ENCODE measurements at places on chromosomes 1 and 21.

DNA sequence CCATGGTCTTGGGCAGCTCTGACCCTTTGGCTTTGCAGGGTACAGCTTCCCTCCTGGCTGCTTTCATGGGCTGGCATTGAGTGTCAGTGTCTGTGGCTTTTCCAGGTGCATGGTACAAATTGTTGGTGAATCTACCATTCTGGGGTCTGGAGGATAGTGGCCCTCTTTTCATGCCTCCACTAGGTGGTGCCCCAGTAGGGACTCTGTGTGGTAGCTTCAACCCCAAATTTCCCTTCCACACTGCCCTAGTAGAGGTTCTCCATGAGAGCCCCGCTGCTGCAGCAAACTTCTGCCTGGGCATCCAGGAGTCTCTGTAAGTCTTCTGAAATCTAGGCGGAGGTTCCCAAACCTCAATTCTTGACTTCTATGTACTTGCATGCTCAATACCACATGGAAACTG, 494.5 kb upstream of the LRRC7 start:
- no peak for DNase-seq

DNA sequence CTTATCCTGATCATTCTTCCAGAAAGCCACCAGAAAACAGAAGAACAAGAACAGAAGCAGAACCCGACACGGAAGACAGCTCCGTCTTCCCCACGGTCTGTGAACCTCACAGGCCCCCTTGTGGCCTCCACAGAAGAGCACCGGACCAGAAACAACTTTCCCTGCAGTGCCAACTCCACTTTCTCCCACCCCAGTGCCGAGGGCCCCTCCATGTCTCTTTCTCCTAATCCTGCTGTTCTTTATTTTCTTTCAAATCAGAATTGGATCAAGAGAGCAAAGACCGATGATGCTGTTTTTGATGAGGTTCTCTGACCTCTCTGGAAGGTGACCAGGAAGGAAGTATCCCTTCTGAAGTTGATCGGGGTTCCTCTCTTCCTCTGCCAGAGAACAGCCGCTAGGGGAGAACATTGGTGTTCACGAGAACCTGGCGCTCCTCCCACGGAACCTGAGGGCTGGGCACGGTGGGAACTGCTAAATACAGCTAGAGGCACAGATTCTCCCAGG, 58.9 kb upstream of the CTTNBP2NL start:
- DNase-seq, result no peak

DNA sequence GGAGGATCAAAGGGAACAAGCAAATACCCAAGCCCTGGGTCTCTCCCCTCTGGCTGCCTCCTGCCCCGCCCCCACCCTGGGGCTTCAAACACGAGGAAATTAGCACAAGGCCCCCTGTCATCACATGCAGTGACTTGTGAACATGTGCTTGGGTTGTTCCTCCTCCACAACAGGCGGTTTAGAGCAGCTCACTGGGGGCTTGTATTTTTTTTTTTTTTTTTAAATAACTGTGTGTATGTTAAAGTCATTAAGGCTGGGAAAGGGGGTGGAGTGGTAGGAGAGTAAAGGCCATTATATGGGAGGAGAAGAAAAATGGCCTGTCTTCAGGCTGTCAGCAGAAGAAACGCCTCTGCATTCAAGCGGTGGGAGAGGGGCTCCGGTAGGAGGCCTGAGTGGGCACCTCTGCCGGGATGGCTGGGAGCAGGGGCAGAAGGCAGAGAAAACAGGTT, 64.2 kb downstream of the PLXNA2 start:
- no peak for DNase-seq

- no peak for DNase-seq
These were observed 171.9 kb downstream of the SMYD3 start for GRCh38 chr1:246335151-246335550.

GRCh38 chr21:45496968-45497845, 45.0 kb downstream of the SLC19A1 start:
- DNase-seq, result peak; percentile 58

- DNase-seq, result peak; percentile 76
These were observed at the start of gene FCRL3 for GRCh38 chr1:157700732-157701131. Gene FCRL3 (minus strand): TSS chr1:157700769. CDS start chr1:157700489, 280 bp downstream.

- DNase-seq, result peak; percentile 63
These were observed 48.2 kb downstream of the RASSF5 start for GRCh38 chr1:206555473-206555935.

DNA sequence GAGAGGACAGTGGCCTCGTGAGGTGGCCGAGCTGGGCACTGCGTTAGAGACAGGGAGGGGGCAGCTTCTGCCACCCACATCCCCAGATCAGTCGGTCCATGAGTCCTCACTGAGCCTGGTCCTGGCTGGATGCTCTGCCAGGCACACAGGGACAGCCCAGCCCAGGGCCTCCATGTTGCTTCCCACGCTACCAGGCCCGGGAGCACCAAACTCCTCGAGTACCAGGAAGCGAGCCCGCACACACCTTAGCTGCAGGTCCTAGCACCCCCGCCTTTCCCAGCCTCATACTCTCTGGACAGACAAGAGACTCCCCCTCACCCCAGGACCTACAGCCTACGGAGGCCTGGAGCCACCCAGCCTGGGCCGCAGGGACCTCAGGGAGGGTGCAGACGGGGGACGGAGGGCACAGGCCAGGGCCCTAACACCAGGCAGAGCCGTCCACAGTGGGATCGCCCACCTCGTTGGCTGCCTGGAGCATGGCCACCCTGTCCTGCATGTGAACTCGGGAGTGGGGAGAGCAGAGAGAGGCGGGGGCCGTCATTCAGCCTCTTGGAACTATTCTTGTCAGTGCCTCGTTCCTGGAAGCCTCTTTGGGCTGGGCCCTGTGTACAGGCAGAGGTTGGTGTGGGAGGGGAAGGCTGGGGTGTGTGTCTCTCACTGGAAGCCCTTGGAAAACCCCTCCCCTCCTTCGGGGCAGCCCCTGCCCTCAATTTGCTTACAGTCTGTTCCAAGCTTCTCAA, 90.9 kb upstream of the RUNX3 start:
- DNase-seq, result no peak

GRCh38 chr21:33208534-33208933, 21.2 kb upstream of the IFNAR2 start:
- no peak for DNase-seq

DNA sequence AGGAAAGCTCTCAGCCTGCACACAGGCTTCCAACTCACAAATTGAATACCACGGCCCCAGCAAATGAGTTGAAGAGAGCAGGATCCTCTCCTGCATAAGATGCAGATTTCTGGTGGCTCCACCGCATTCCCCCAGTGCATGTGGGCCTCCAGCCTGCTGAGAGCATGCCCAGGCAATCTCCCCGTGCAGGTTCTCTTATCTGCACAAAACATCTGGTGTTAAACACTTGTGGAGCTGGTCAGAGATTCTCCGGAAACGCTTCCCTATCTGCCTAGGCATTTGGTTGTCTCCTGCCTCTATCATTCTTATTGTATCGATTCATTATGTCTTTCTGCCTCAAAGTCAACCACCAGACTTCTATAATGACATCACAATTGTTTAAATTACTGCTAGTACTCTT, 1349.0 kb upstream of the B3GALT2 start:
- DNase-seq, result no peak

DNA sequence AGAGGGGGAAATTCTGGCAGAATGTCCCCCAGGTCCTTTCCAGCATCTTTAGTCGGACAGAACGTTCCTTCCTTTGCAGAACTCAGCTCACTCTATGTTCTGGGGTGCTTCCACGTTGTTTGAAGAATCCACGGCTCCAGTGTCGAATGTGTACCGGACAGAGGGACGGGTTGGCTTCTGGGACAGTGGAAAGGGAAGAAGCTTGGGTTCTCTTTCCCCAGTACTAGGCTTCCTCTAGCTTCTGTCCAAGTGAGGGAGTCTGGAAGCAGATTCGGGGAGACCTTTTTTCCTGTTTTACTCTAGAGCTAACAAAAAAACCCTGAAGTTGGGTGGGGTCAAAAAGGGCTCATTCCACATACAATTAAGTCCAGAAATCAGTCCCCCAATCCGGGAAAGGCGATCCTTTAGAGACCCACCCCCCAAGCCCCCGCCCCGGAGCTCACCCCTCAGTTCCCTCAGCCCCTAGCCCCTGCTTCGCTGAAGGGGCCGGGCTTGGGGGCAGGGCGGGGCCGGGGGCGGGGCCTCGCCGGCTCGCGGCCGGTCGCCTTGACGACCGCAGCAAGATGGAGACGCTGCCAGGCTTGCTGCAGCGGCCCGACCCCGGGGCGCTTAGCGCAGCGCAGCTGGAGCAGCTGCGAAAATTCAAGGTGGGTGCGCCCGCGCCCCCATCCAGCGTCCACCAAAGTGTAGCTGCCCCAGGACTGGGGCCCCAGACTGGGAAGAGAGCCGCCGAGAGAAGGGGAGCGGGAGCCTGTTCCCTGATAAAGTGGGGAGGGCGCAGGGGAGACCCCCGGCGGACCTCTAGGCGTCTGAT, at the start of gene RIIAD1:
RIIAD1 (plus strand) TSS at position 549 of the 814 bp plus-strand sequence; CDS start at position 564, 15 bp downstream.
- DNase-seq, result peak; percentile 56

DNA sequence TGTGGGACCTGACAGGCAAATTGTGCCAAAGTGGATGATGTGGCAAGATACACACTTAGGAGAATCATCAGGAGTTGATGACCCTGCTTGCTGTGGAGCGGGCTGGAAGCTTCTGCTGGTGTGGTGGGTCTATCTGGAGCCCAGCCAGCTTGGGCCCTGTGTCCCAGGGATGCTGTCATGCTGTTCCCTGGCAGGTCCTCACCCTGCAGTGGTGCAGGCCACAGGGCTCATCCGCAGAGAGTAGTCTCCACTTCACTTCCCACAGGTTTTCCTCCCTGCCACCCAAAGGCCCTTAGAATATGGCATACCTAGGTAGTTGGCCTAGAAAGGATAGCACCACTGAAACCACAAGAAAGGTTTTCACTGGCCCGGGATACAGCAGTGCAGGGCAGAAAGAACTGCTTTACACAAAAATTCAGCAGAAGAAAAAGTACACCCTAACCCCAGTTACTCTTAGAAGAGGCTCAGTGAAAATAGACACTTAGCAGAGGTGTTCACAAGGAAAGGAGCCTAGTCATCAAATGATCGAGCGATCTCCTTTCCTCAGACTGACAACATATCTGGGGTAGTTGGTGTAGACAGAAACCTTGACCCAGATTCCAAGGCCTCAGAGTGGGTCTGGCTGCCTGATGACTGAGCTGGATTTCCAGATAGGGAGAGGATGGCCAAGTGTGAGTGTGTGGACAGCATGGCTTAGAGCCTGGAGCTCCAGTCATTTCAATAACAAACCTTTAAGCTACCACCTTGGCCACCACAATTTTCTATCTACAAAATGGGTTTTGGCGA, 1.3 kb upstream of the C1orf226 start:
- no peak for DNase-seq

All from natural killer cell treated with Interleukin-12 subunit alpha and Interleukin-12 subunit beta and Interleukin-15 and Interleukin-18, amount 100 ng/mL, for 72 hours (primary cell).